Uterus (tissue), 4 donors: ENCODE measurements at places on chromosomes 11 and 22. TPM values are rescaled to one million over a fixed set of nuclear protein-coding genes. Genes with fewer than 3 reads are reported as not detected.
A peak's percentile ranks its signal among the peaks of the same experiment; 100 is the strongest.

The CD248 gene
- total RNA-seq: 14.1 TPM

The OR6M1 gene
- total RNA-seq: not detected

The UPK2 gene
- total RNA-seq: not detected

GRCh38 chr11:69704508-69705253 lies 859 bp upstream of the FGF19 start:
- H3K4me1 ChIP-seq: peaks cover 17% of the 10 kb centered on the region
- H3K36me3 ChIP-seq: no peaks in the 10 kb centered on the region

- DNase-seq: no peak
- H3K4me3 ChIP-seq: no peak overlapping the region
- H3K27ac ChIP-seq: no peak overlapping the region
- no peaks in the 10 kb centered on the region for H3K36me3 ChIP-seq
Measured at GRCh38 chr11:19790831-19791552, 78.4 kb downstream of the NAV2 start.

The CLP1 gene
- total RNA-seq: 24.4 TPM

- H3K27ac ChIP-seq: no peak overlapping the region
- H3K4me1 ChIP-seq: no peaks in the 10 kb centered on the region
- no peak overlapping the region for H3K4me3 ChIP-seq
- no peaks in the 10 kb centered on the region for H3K27me3 ChIP-seq
Measured at GRCh38 chr11:84240847-84241246, 954.7 kb upstream of the CCDC90B start.

The SMIM35 gene
- total RNA-seq: not detected

The SCGB1C1 gene
- total RNA-seq: not detected

GRCh38 chr11:67491276-67492068 lies 8.6 kb downstream of the AIP start:
- no peak overlapping the region for H3K27ac ChIP-seq
- DNase-seq: no peak
- H3K4me3 ChIP-seq: no peak overlapping the region
- H3K36me3 ChIP-seq: no peaks in the 10 kb centered on the region

DNA sequence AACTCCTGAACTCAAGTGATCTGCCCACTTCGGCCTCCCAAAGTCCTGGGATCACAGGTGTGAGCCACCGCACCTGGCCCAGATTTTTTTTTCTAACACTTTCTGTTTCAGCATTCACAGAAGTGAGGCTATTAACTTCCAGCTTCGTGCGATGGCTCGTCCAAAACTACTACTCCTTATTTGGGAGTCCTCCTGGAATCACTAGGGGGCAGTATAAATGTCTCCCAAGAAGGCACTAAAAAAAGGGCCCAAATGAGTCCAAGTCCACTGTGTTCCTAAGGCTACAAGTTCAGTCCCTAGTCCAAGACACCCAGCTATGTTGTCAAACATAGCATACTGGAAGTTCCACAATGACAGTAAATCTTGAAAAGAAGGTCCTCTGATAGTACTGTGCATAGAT lies 63.2 kb upstream of the BIRC3 start:
- DNase-seq: no peak
- no peaks in the 10 kb centered on the region for H3K27me3 ChIP-seq
- no peak overlapping the region for H3K27ac ChIP-seq
- H3K4me1 ChIP-seq: no peaks in the 10 kb centered on the region

GRCh38 chr22:25694196-25694907 lies 47.6 kb upstream of the MYO18B start:
- no peaks in the 10 kb centered on the region for H3K4me1 ChIP-seq
- DNase-seq: no peak
- no peaks in the 10 kb centered on the region for H3K27me3 ChIP-seq
- H3K36me3 ChIP-seq: no peaks in the 10 kb centered on the region

- peak overlapping the region; percentile 9 for H3K4me3 ChIP-seq
- H3K27ac ChIP-seq: peak overlapping the region; percentile 93
- H3K4me1 ChIP-seq: peaks cover 10% of the 10 kb centered on the region
- no peak for DNase-seq
- no peaks in the 10 kb centered on the region for H3K36me3 ChIP-seq
Measured at GRCh38 chr11:64864135-64864472, 14.3 kb downstream of the EHD1 start.

The PTGDR2 gene
- 0.21 TPM for total RNA-seq

GRCh38 chr11:12204506-12204905 lies 94.1 kb downstream of the MICAL2 start:
- no peak for DNase-seq
- H3K4me3 ChIP-seq: no peak overlapping the region
- no peaks in the 10 kb centered on the region for H3K4me1 ChIP-seq
- no peaks in the 10 kb centered on the region for H3K36me3 ChIP-seq

The TEAD1 gene
- total RNA-seq: 109 TPM

DNA sequence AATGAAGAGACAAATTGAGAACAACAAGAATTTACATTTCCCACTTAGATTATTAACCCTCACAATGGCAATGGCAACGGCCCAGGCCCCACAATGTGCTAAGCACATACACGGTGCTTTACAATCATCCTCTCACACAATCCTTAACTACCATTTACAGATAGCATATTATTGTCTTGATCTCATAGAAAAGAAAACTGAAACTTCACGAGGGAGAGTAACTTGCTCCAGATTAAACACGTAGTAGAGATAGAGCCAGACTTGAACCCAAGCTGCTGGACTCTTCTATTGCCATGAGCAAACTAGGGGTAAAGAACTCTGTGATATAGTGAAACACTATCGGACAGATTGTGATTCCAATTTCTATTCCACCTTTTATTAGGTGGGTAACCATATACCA lies 665.1 kb downstream of the DLG2 start:
- no peaks in the 10 kb centered on the region for H3K4me1 ChIP-seq
- H3K27me3 ChIP-seq: no peaks in the 10 kb centered on the region
- H3K4me3 ChIP-seq: no peak overlapping the region
- H3K27ac ChIP-seq: no peak overlapping the region
- no peaks in the 10 kb centered on the region for H3K36me3 ChIP-seq
- DNase-seq: no peak

DNA sequence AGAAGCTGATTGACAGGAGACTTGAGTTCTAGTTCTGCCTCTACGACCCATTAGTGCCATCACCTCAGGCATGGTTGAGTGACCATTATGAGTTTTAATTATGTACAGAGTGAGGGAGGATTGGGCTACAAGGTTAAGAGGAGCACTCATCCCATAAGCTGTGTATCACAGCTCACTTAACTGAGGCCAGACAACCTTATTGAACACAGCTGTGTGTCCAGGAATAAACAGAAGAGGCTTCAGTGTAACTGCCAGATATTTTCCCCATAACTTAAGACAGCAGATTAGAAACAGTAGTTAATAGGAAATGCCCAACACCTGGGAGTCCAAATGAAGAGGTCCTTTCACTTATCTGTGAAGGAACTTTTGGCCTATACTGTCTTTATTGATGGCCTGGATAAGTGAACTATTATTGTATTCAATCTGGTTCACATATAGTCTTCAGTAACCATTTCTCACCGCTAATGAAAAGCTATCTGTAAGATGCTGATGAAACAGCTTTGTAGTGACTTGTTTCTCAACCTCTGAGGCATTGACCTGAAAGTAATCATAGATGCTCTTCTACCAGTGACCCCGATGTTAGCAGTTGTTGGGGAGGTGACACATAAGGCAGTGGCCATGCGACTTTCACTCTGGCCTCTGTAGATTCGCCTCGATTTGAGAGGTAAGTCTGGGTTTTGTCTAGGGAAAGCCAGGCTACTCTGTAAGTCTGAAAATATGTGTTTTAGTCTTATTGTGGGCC lies 41.7 kb downstream of the YAP1 start:
- H3K27me3 ChIP-seq: no peaks in the 10 kb centered on the region
- DNase-seq: no peak
- H3K4me3 ChIP-seq: no peak overlapping the region

DNA sequence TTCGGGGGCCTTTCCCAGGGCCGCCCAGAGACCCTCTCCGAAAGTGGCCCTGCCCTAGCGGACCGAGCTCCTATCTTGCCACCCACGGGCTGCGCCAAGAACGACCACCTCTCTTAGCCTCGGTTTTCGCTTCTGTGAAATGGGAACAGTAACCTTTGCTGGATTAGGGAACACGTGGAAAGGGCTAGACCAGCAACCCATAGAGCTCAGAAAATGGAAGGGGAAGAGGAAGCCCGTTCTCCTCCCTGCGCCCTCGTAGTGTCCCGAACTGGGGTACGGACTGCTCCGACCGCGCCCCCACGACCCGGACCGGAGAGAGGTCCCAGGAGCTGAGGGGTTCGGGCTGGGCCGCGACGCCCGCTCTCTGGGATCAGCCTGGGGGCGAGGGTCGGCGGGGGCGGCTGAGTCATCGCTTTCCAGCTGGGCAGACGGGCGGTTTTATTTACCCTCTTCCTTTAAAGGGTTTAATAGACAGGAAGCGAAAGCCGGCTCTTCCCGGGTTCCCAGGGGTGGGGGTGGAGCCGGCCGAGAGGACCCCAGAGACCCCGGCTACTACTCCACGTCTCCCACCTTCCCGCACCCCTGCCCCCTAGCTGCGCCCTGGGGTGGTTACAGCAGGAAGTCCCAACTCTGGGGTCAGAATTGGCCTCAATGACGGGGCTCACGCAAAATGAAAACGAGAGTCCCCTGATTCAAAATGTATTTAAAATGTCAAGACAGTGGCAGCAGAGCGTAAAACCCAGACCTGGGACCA lies 907 bp upstream of the PHLDA2 start:
- H3K4me1 ChIP-seq: peaks cover 18% of the 10 kb centered on the region
- no peaks in the 10 kb centered on the region for H3K27me3 ChIP-seq
- peak overlapping the region; percentile 34 for H3K4me3 ChIP-seq
- no peak for DNase-seq
- H3K36me3 ChIP-seq: no peaks in the 10 kb centered on the region
- peak overlapping the region; percentile 45 for H3K27ac ChIP-seq

The EFCAB6 gene
- 2.0 TPM for total RNA-seq

DNA sequence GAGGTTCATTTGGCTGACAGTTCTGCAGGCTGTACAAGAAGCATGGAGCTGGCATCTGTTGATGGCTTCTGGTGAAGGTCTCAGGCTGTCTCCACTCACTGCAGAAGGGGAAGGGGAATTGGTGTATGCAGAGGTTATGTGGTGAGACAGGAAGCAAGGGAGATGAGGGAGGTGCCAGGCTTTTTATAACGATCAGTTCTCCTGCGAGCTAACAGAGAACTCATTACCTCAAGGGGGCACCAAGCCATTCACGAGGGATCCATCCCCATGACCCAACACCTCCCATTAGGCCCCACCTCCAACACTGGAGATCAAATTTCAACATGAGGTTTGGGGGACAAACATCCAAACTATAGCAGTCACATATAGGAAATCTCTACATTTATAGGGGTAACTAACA lies 38.7 kb upstream of the E2F8 start:
- H3K4me1 ChIP-seq: no peaks in the 10 kb centered on the region
- DNase-seq: no peak
- no peak overlapping the region for H3K4me3 ChIP-seq
- H3K36me3 ChIP-seq: no peaks in the 10 kb centered on the region
- no peak overlapping the region for H3K27ac ChIP-seq

GRCh38 chr11:11780858-11781257 lies 60.9 kb upstream of the USP47 start:
- H3K4me1 ChIP-seq: no peaks in the 10 kb centered on the region
- H3K36me3 ChIP-seq: no peaks in the 10 kb centered on the region
- H3K27ac ChIP-seq: no peak overlapping the region

- H3K27me3 ChIP-seq: no peaks in the 10 kb centered on the region
- no peaks in the 10 kb centered on the region for H3K36me3 ChIP-seq
- no peak overlapping the region for H3K27ac ChIP-seq
- no peaks in the 10 kb centered on the region for H3K4me1 ChIP-seq
- no peak overlapping the region for H3K4me3 ChIP-seq
Measured at GRCh38 chr11:15194671-15195415, 80.1 kb downstream of the INSC start.

GRCh38 chr11:111305876-111306275 lies 7.5 kb downstream of the POU2AF3 start:
- no peak overlapping the region for H3K4me3 ChIP-seq
- no peaks in the 10 kb centered on the region for H3K27me3 ChIP-seq
- no peak for DNase-seq
- H3K27ac ChIP-seq: no peak overlapping the region

The SPDYC gene
- not detected for total RNA-seq

DNA sequence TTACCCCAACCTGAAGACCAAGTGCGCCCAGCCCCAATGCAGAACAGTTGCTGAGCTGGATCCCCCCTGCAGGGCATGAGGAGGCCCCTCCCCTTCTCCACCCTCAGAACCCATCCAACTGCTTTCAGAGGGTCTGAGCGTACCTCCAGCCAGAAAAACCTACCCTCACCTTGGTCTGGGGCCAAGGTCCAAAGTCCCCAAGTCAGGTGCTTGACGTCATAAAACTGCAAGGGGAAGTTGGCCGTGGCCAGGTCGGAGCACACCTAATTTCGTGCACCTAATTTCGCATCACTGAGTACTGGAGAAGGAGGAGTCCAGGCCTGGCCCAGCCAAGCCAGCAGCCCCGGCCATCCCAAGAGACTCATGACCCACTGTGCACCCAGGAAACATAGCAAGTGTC lies 289.8 kb downstream of the CTTN start:
- H3K4me1 ChIP-seq: no peaks in the 10 kb centered on the region
- H3K27me3 ChIP-seq: no peaks in the 10 kb centered on the region
- H3K36me3 ChIP-seq: no peaks in the 10 kb centered on the region
- H3K27ac ChIP-seq: no peak overlapping the region

GRCh38 chr11:117195258-117195657 lies 3.9 kb upstream of the TAGLN start:
- H3K27me3 ChIP-seq: no peaks in the 10 kb centered on the region
- H3K36me3 ChIP-seq: no peaks in the 10 kb centered on the region
- no peaks in the 10 kb centered on the region for H3K4me1 ChIP-seq
- no peak overlapping the region for H3K27ac ChIP-seq
- DNase-seq: no peak

GRCh38 chr11:76455331-76455730 lies 10.5 kb downstream of the EMSY start:
- H3K27me3 ChIP-seq: no peaks in the 10 kb centered on the region
- no peaks in the 10 kb centered on the region for H3K36me3 ChIP-seq
- no peak overlapping the region for H3K27ac ChIP-seq
- H3K4me3 ChIP-seq: no peak overlapping the region
- DNase-seq: no peak

GRCh38 chr11:104968856-104969776 lies 742 bp upstream of the CASP4 start:
- H3K4me1 ChIP-seq: no peaks in the 10 kb centered on the region
- H3K27me3 ChIP-seq: no peaks in the 10 kb centered on the region
- DNase-seq: peak; percentile 18
- H3K4me3 ChIP-seq: peak overlapping the region; percentile 47
- H3K27ac ChIP-seq: peak overlapping the region; percentile 87

DNA sequence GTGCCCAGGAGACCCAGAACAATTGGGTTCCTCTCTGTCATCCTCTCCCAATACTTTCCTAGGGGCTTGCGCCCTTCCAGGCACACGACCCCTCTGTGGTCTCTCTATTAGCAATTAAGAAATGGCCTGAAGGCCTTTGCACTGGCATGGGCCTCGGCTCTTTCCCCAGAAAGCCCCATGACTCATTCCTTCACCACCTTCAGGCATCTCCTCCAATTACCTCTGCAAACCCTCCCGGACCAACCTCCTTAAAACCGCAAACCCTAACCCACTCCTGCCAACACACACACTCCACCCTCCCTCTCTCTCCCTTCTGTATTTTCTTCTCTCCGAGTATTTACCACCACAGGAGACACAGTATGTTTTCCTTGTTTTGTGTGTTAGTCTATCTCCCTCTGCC lies 36.7 kb downstream of the LARGE1 start:
- no peak for DNase-seq
- H3K4me3 ChIP-seq: no peak overlapping the region
- no peaks in the 10 kb centered on the region for H3K36me3 ChIP-seq
- H3K4me1 ChIP-seq: no peaks in the 10 kb centered on the region
- H3K27ac ChIP-seq: no peak overlapping the region
- H3K27me3 ChIP-seq: no peaks in the 10 kb centered on the region

The MUC5B gene
- total RNA-seq: 3.8 TPM

GRCh38 chr11:61370349-61371005 lies 8.3 kb downstream of the TMEM138 start:
- H3K36me3 ChIP-seq: no peaks in the 10 kb centered on the region
- DNase-seq: no peak
- H3K27me3 ChIP-seq: no peaks in the 10 kb centered on the region
- peak overlapping the region; percentile 36 for H3K27ac ChIP-seq

The KMT5B gene
- total RNA-seq: 95.6 TPM

The SORL1 gene
- 16.4 TPM for total RNA-seq

The BATF2 gene
- 3.7 TPM for total RNA-seq
